ENCODE measurements at places on chromosomes 12 and 14. TPM values are rescaled to one million over a fixed set of nuclear protein-coding genes. Genes with fewer than 3 reads are reported as not detected.

Gene OVCH1
- 0.17 TPM for polyA plus RNA-seq

Gene RARG
- 37.0 TPM for polyA plus RNA-seq

Gene CD69
- 1.2 TPM for polyA plus RNA-seq

Gene TEX22
- polyA plus RNA-seq, result 1.0 TPM

Gene BHLHE41
- 3.1 TPM for polyA plus RNA-seq

Gene PSMC1
- 105 TPM for polyA plus RNA-seq

Gene SLC5A8
- 36.6 TPM for polyA plus RNA-seq

Gene KCNH5
- 0.20 TPM for polyA plus RNA-seq

Gene PPP1R12A
- 90.9 TPM for polyA plus RNA-seq

Gene GARIN6
- not detected for polyA plus RNA-seq

Gene C3AR1
- 2.2 TPM for polyA plus RNA-seq

Gene CLEC14A
- polyA plus RNA-seq, result 14.0 TPM

Gene DCAF11
- polyA plus RNA-seq, result 88.6 TPM

Gene NAB2
- 40.3 TPM for polyA plus RNA-seq

Gene CLEC6A
- polyA plus RNA-seq, result 0.10 TPM

DNA sequence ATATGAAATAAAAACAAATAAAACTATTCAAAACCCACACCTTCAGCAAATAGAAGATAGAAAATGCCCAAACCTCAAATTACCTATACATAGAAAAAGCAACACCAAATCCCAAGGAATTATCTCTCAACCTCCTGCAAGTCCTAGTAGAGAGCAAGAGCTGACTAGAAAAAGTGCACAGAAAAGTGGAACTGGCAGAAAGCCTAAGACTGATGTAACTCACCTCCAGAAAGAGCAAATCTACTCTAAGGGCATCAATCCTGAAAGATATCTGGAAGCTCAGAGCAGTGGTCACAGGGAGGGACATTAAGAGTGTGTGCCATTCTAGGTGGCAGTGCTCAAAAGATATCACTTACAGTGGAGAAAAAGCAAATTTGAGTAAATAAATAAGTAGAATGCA lies 62.1 kb upstream of the PLEKHG7 start:
- DNase-seq, result no peak

GRCh38 chr12:121800694-121801594 lies 2.9 kb upstream of the SETD1B start:
- DNase-seq, result no peak

- DNase-seq, result no peak
These were observed 2.4 kb downstream of the EMP1 start for GRCh38 chr12:13198876-13199275.

DNA sequence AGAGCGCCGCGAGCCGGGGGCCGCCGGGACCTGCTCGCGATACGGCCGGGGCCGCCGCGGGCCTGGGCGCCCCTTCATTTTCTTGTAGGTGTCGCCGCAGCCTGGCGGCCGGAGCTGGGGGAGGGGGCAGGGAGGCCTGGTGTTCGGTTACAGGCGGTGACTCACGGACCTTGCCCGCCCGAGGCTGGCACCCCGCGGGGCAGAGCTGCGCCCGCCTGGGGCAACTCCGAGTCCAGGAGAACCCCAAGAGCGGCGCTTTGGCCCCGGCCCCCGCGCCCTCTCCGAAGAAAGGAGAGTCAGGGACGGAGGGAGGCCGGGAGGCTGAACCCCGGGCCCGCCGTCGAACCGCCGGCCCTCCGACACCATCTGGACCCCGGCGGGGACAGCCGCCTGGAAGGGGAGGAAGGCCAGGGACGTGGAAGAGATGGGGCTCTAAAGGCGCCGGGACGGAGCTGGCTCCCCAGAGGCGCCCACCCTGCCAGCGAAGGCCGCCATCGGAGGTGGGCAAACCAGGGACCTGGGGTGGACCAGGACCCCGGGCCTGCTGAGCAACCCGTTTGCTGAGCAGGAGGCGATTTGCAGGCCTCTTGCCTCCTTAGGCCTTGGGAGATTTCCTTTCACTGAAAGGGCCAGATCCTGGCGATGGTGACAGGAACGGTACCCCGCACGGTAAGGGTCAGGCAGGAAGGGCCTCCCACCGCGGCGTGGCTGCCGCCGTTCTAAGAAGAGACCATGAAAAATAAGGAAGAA lies 843 bp upstream of the NUAK1 start:
- DNase-seq, result peak; percentile 56

DNA sequence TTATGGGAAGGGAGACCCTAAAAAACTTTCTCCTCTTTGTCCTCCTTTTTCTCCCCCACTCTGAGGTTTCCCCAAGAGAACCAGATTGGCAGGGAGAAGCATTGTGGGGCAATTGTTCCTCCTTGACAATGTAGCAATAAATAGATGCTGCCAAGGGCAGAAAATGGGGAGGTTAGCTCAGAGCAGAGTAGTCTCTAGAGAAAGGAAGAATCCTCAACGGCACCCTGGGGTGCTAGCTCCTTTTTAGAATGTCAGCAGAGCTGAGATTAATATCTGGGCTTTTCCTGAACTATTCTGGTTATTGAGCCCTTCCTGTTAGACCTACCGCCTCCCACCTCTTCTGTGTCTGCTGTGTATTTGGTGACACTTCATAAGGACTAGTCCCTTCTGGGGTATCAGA lies 4.6 kb upstream of the RPS26 start:
- no peak for DNase-seq

DNA sequence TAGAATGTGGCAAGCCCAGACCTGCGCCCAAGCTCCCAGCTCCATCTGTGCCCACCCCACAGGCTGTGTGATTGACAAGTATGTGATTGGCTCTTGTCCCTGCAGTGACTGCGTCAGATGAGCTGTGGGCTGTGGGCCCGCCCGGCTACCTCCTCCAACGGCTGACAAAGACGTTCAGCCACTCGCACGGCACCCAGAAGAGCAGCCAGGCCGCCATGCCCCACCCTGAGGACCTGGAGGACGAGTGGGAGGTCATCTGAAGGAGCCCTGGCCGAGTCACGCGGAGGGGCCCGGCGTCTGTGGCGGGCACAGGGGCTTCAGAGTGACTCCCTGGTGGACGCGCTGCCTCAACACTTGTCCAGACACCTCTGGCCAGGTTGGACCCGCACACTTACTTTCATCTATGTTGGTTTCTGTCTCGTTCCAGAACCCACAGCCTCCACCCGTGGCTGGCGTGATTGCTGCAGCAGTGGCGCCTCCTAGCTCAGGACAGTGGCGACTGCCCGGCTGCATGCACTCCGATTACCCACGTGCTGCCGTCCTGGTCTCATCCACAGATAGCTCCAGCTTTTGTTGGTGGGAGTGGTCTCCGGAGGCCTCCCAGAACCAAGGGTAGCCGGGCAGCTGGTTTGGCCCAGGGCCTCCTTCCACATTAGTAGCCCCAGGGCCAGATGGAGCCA lies 11.4 kb downstream of the ANKRD9 start:
- DNase-seq, result no peak

DNA sequence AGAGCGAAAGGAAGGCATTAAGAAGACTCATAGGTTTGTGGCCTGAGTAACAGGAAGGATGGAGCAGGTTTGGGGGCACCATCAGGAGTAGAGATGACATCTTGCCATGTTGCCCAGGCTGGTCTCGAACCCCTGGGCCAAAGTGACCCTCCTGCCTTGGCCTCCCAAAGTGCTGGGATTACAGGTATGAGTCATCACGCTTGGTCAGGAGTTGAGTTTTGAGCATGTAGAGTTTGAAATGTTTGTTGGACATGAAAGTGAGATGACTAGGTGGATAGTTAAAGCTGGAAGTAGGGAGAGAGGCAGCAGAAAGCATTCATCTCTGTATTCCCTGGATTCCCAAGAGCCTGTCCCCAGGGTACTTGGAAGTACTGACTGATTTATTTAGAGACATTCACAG lies 112.6 kb downstream of the ERC1 start:
- DNase-seq, result no peak

- DNase-seq, result no peak
These were observed 216.7 kb downstream of the TMEM132C start for GRCh38 chr12:128483526-128484255.

GRCh38 chr14:46596236-46596635 lies 55.3 kb downstream of the RPL10L start:
- no peak for DNase-seq

GRCh38 chr14:21498540-21499526 lies 12.3 kb downstream of the METTL3 start:
- peak; percentile 32 for DNase-seq

GRCh38 chr12:31728917-31729640 lies at the start of gene AMN1:
AMN1 (minus strand) TSS chr12:31729021; CDS start chr12:31729008, 13 bp downstream.
- DNase-seq, result peak; percentile 100

DNA sequence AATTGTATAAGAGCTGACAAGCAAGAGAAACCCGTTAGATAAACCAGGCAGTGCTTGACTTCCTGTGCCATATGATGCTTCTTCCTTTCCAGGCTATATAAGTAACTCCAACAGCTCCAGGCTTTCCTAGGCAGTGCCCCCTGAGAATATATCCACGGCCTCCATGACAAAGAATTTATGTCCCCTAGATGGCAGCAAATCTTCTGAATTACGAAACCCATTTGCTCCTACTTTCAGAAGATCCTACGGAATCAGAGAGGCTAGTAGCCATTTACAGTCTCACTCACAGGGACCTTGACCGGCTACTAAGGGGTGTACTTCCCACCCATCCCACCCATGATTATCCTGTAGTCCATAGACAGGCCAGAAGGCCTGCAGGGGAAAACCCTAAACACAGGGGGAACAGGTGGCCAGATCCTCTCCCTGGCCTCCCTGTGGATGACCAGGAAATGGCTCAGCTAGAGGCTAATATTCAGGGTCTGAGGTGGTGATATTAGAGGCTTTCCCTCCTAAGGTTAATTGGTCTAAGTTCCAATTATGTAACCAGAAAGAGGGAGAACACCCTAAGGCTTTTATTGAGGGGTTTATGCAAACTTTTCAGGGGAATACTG lies 77.2 kb upstream of the DCD start:
- DNase-seq, result no peak

- peak; percentile 6 for DNase-seq
These were observed 559 bp downstream of the SYNJ2BP start for GRCh38 chr14:70416338-70416724.

DNA sequence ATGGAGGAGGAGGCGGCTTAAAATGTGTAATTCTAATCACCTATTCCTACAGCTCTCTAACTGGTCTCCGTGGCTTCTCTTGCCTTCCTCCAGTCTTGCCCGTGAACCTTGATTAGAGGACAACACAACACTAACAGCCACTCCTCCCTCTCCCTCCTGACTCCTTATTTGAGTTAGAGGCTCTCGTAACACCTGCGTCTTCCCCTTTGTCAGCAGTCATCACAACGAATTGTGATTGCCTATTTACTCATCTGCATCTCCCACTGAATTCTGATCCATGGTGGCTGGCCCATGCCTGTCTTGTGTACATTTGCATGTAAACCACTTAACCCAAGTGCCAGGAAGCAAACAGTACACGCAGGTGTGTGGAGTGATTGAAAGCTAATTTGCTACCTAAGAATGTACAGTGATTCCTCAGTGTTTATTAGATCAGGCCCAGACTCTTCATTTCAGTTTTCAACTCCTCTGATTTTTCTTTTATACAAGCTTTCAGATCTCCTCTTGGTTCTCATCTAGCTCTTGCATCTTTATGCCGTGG lies 154.5 kb downstream of the MON2 start:
- no peak for DNase-seq

- DNase-seq, result no peak
These were observed 544.0 kb downstream of the GALC start for GRCh38 chr14:87449016-87449415.

- DNase-seq, result no peak
These were observed 697 bp upstream of the HOXC5 start for GRCh38 chr12:54032086-54032619.

- DNase-seq, result no peak
These were observed 18.9 kb upstream of the LRTM2 start for GRCh38 chr12:1801303-1801975.

- no peak for DNase-seq
These were observed 113.3 kb downstream of the TTC8 start for GRCh38 chr14:88937706-88938105.

- DNase-seq, result no peak
These were observed 10.2 kb downstream of the PPP1R13B start for GRCh38 chr14:103836976-103837725.

- DNase-seq, result no peak
These were observed 49.7 kb downstream of the CKB start for GRCh38 chr14:103472939-103473338.

GRCh38 chr12:52605542-52605941 lies 4.3 kb upstream of the KRT72 start:
- DNase-seq, result no peak

DNA sequence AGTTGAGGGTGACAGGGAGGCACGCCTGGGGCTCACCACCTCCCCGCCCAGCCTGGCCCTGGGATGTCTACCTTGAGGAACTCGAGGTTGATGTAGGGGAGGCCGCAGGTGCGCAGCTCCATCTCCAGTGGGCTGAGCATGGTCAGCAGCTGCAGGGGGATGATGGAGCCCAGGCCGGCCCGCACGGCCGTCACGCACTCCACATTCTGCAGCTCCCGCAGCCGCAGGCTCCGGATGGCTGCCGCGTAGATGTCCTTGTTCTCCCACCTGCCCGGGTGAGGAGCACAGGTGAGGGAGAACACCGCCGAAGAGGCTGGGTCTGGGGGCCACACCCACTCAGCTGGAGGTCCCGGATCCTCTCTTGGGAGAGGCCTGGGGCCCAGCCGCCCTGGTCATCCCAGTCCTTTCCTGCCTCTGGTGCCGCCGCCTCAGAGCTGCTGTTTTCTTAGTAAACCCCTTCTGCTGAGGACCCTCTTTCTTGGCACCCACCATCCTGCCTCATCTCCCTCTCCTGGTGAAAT lies 38.2 kb downstream of the TRAFD1 start:
- DNase-seq, result no peak

- no peak for DNase-seq
These were observed 550.9 kb downstream of the CCER1 start for GRCh38 chr12:90404071-90404470.

- no peak for DNase-seq
These were observed 53.4 kb upstream of the BDKRB2 start for GRCh38 chr14:96151242-96151641.

- DNase-seq, result no peak
These were observed 9.0 kb downstream of the PTPN11 start for GRCh38 chr12:112427760-112428159.

DNA sequence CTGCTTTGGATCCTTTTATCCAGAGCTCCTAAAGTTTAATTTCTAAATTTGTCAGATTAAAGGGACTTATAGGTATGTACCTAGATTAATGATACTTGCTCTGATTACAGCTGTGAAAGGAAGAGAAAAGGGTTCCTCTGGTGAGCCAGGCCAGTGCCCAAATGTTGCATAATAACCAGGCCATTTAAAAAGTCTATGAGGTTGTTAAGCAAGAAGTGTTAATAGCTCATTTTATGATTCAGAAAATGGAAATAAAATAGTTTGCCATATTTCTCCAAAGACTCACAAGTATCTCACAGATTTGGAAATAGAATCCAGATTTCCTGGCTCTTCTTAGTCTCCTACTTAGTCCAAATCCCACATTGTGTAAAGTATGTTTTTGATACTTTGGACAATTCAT lies 67.6 kb downstream of the SLC38A6 start:
- no peak for DNase-seq

DNA sequence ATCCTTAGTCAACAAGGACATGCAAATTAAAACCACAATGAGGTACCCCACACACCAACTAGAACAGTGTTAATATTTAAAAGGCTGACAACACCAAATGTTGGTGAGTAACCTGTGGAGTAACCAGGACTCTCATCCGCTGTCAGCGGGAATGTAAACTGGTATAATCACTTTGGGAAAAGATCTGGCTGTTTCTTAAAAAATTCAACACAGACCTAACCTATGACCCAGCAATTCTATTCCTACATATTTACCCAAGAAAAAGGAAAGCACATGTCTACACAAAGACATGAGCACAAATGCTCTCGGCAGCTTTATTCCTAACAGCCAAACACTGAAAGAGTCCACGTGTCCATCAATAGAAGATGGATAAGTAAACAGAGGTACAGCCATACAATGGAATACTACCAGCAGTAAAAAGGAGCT lies 26.6 kb downstream of the NRDE2 start:
- DNase-seq, result no peak

Data from left renal cortex interstitium (tissue), 4 donors.